ENCODE measurements at places on chromosomes 2 and 18.

- no peak for DNase-seq
Observed at GRCh38 chr2:11563784-11564666, 30.2 kb downstream of the GREB1 start.

GRCh38 chr18:5979971-5980457 lies 84.7 kb upstream of the TMEM200C start:
- DNase-seq, result no peak

DNA sequence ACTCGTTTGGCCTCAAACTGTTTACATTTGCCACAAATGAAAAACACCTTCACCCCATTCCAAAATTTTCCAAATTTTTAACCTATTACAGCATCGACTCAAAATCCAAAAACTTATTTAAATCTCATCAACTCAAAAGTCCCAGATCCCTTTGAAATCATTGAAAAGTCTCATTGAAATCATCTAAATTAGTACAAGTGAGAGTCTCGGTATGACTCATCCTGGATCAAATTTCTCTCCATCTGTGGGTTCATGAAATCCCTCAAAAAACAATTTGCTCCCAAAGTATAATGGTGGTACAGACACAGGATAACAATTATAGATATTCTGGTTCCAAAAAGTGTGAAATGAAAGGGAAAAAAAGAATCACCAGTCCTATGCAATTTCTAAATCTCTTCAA lies 65.1 kb downstream of the LRP1B start:
- DNase-seq, result no peak

DNA sequence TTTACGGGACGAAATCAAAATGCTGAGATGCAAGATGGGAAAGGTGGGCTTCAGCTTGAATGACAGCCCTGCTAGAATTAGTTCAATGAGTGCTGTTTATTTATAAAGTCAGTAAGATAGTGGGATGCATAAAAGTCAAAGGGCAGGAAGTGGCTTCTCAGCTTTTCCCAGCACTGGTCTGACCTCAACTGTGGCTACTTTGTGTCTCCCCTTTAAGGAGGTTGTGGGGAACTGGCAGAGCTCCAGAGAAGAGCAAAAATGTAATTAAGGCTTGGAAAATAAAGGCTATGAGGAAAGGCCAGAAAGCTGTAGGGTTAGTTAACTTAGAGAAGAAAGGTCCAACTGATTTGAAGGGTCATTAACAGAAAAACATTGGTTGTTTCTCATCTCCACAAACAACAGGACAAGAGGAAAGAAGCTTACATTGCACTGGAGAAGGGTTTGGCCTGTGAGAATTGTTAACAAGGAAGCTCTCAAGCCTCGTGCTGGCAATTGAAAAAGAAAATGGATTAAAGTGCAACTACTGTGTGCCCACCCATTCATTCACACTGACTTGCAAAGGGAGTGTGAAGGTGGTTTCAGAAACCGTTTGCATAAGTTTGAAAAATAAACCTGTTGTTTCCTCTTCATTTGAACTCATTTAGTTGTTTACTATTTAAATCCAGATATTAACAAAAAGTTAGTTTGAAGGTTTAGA lies 68.8 kb upstream of the CD28 start:
- no peak for DNase-seq

Data from cerebellar nuclear complex (tissue), 1 donor.